ENCODE measurements at places on chromosomes 4 and X. TPM values are rescaled to one million over a fixed set of nuclear protein-coding genes. Genes with fewer than 3 reads are reported as not detected.

DNA sequence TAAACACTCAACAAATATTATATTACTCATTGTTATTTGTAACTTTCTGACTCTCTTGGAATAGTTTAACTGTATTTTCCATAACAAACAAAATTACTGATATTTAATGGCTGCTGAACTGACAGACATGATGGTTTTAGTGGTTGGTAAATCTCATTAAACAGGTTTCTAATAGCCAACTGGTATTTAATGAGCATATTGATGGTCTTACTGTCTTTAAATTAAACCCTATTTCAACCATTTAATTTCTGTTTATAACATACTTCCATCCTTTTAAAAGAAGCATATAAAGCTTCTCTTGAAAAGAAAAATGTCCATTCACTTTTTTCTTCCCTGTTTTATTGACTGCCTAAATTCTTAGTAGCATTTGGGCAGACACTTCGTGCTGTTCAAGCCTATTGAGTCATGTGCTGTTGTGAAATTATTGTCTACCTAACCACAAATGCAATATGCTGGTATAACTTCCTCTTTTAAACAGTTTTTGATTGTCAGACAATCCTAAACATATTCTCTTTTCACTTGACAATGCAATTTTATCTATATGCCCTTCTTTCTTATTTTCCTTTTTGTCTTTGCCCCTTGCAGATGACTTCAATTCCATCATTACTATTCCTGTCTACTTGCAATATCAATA is 163.9 kb upstream of the SLC7A11 start:
- H3K27ac ChIP-seq = no peak overlapping the region
- no peak overlapping the region for H3K4me3 ChIP-seq
- H3K36me3 ChIP-seq = no peaks in the 10 kb centered on the region
- no peaks in the 10 kb centered on the region for H3K27me3 ChIP-seq

VCX3A gene
- not detected for total RNA-seq

TLR6 gene
- total RNA-seq = not detected

CXCL1 gene
- total RNA-seq = not detected

- peaks cover 10% of the 10 kb centered on the region for H3K36me3 ChIP-seq
- DNase-seq = no peak
- H3K4me3 ChIP-seq = no peak overlapping the region
- no peaks in the 10 kb centered on the region for H3K4me1 ChIP-seq
- peaks cover 3% of the 10 kb centered on the region for H3K27me3 ChIP-seq
- H3K27ac ChIP-seq = no peak overlapping the region
Measured at GRCh38 chr4:78720994-78721677, 55.0 kb upstream of the BMP2K start.

DNA sequence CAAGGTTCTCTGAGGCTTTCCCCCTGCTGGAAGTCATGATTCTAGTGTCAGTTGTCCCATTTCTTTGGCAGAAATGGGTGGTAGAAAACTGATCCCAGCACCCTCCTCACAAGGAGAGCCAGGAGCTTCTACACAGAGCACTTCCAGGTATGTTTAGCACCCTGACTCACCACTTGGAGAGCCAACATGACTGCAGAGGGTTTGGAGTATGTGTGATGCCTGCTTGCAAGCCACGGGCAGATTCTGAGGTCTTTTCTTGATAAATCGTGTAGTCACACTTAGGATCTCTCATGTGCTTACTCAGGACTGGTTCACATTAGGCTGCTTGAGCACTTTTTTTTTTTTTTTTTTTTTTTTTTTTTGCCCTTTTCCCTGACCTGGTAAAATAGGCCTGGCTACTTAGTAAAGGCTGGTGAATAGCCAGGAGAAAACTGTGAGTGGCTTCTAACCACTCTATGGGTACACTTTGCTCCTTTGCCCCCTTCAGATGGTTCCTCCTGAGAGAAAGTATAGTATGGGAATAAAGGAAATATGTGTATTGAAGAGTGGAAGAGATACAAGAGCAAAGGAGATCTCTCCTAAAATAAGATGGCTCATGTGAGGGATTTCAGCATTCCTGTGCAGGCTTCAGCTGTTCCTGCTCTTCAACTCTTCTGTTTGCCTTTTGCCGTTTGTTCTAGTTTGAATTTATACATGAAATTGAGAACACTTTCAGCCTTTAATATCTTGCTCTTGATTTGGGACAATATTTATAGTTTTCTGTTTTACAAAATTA is 103.6 kb downstream of the EMCN start:
- H3K36me3 ChIP-seq = no peaks in the 10 kb centered on the region
- no peak for DNase-seq
- H3K4me1 ChIP-seq = peaks cover 16% of the 10 kb centered on the region
- no peak overlapping the region for H3K4me3 ChIP-seq

DNA sequence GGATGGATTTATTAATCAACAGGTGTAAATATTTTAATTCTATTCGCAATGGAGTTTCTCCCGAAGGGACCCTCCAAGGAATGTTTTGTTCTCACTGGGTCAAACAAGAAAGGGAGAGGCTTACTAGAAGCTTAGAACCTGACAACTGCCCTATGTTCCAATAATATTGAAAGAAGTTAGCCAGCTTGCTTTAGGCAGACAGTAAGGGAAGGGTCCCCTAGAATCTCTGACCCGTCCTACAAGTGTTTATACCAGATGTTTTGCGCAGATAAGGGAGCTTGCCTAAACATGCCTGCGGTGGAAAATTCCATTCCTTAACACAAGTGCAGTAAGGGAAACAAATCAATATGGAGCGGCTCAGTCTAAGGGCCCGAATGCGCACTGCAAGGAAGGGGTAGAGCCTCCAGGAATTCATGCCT is 17.7 kb downstream of the IL21 start:
- no peaks in the 10 kb centered on the region for H3K4me1 ChIP-seq
- no peaks in the 10 kb centered on the region for H3K36me3 ChIP-seq
- DNase-seq = no peak
- no peak overlapping the region for H3K27ac ChIP-seq
- no peaks in the 10 kb centered on the region for H3K27me3 ChIP-seq

- no peak for DNase-seq
- no peaks in the 10 kb centered on the region for H3K4me1 ChIP-seq
- no peak overlapping the region for H3K4me3 ChIP-seq
- H3K36me3 ChIP-seq = no peaks in the 10 kb centered on the region
- no peaks in the 10 kb centered on the region for H3K27me3 ChIP-seq
Measured at GRCh38 chr4:176193126-176193525, 2.3 kb downstream of the SPATA4 start.

INTU gene
- 6.3 TPM for total RNA-seq

ARSH gene
- total RNA-seq = not detected

GRCh38 chr4:76233967-76234678 is 17.4 kb upstream of the FAM47E start:
- peaks cover 13% of the 10 kb centered on the region for H3K4me1 ChIP-seq
- peaks cover 14% of the 10 kb centered on the region for H3K36me3 ChIP-seq
- peak overlapping the region; percentile 91 for H3K4me3 ChIP-seq
- DNase-seq = peak; percentile 48

- H3K27ac ChIP-seq = no peak overlapping the region
- H3K36me3 ChIP-seq = peaks cover 10% of the 10 kb centered on the region
- DNase-seq = peak; percentile 31
- H3K4me1 ChIP-seq = peaks cover 20% of the 10 kb centered on the region
- no peak overlapping the region for H3K4me3 ChIP-seq
- H3K27me3 ChIP-seq = peaks cover 8% of the 10 kb centered on the region
Measured at GRCh38 chr4:182212211-182212761, 30.9 kb upstream of the TENM3 start.

DNA sequence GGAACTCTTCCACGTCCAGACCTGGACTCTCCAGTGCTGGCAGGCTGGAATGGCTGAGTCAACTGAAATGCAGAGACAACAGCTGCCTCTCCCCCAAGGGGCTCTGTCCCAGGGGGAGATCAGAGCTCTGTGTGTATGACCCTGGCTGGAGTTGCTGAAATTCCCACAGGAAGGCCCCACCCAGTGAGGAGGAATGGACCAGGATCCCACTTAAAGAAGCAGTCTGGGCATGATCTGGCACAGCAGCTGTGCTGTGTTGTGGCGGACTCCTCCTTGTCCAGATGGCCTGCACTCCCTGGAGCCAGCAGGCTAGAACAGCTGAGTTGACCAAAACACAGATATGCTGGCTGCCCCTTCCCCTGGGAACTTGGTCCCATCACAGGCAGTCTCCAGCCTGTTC is 25.4 kb downstream of the C4orf17 start:
- H3K4me3 ChIP-seq = peak overlapping the region; percentile 56
- H3K27ac ChIP-seq = peak overlapping the region; percentile 97
- H3K36me3 ChIP-seq = peaks cover 27% of the 10 kb centered on the region
- H3K4me1 ChIP-seq = peaks cover 25% of the 10 kb centered on the region
- H3K27me3 ChIP-seq = peaks cover 11% of the 10 kb centered on the region

NOA1 gene
- total RNA-seq = 10.3 TPM

GRCh38 chrX:53071604-53072417 is 10.4 kb upstream of the TSPYL2 start:
- peaks cover 5% of the 10 kb centered on the region for H3K27me3 ChIP-seq
- H3K36me3 ChIP-seq = no peaks in the 10 kb centered on the region
- peak overlapping the region; percentile 92 for H3K27ac ChIP-seq
- peaks cover 10% of the 10 kb centered on the region for H3K4me1 ChIP-seq
- H3K4me3 ChIP-seq = peak overlapping the region; percentile 83
- DNase-seq = peak; percentile 35

GRCh38 chr4:86557526-86557925 is 36.6 kb upstream of the PTPN13 start:
- no peak overlapping the region for H3K4me3 ChIP-seq
- H3K27ac ChIP-seq = no peak overlapping the region
- H3K4me1 ChIP-seq = no peaks in the 10 kb centered on the region
- DNase-seq = no peak

- no peaks in the 10 kb centered on the region for H3K36me3 ChIP-seq
- no peaks in the 10 kb centered on the region for H3K4me1 ChIP-seq
- no peaks in the 10 kb centered on the region for H3K27me3 ChIP-seq
- no peak overlapping the region for H3K27ac ChIP-seq
- H3K4me3 ChIP-seq = no peak overlapping the region
Measured at GRCh38 chrX:40755291-40756249, 20.2 kb upstream of the MED14 start.

GRCh38 chrX:9805956-9806355 is 19.7 kb downstream of the SHROOM2 start:
- peaks cover under 1% of the 10 kb centered on the region for H3K27me3 ChIP-seq
- no peaks in the 10 kb centered on the region for H3K4me1 ChIP-seq
- no peak overlapping the region for H3K27ac ChIP-seq
- no peak for DNase-seq

- H3K36me3 ChIP-seq = peaks cover 4% of the 10 kb centered on the region
- H3K4me1 ChIP-seq = peaks cover 3% of the 10 kb centered on the region
- no peak for DNase-seq
- H3K4me3 ChIP-seq = no peak overlapping the region
- H3K27me3 ChIP-seq = no peaks in the 10 kb centered on the region
- no peak overlapping the region for H3K27ac ChIP-seq
Measured at GRCh38 chr4:92234393-92235176, 69.2 kb upstream of the GRID2 start.

DNA sequence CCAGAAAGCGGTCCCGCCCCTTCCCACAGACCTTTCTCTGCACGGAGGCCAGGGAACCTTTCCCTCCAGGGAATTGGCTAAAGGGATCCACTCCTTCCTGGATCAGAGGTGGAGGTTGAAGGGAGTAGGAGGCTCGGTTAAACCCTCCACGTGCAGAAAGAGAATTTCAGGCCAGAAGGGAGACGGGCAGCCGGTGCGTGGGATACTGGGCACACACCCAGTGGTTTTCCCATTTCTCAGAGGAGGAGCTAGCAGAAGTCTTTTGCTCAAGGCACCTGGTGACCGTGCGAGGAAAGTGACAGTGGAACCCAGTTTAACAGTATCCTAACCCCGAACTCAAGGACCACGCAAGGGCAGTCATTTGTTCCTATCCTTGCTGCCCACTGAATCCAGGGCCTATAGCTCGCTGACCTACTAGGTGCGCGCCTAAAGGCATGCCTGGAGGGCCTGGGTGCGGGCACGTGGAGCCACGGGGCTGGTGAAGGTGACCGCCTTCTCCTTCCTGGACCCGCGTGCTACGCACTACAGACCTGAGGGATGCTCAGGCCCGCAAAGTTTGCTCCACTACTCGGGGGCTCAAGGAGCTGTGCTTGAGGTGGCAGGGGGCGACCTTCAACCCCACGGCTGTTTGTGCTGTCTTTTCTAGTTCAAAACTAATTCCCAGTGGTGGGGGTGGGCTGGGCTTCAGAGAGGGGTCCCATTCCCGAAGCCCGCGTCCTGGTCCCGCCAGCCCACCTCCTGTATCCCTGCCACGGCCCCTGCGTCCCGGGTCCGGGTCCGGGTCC is 587 bp upstream of the AFF2 start:
- no peak overlapping the region for H3K27ac ChIP-seq
- no peaks in the 10 kb centered on the region for H3K36me3 ChIP-seq
- H3K4me3 ChIP-seq = peak overlapping the region; percentile 14
- peaks cover 2% of the 10 kb centered on the region for H3K27me3 ChIP-seq
- peaks cover 1% of the 10 kb centered on the region for H3K4me1 ChIP-seq
- DNase-seq = no peak

GRCh38 chr4:108184453-108185049 is 15.8 kb upstream of the LEF1 start:
- H3K27ac ChIP-seq = no peak overlapping the region
- H3K4me3 ChIP-seq = no peak overlapping the region
- H3K4me1 ChIP-seq = no peaks in the 10 kb centered on the region
- H3K36me3 ChIP-seq = peaks cover 3% of the 10 kb centered on the region
- DNase-seq = no peak
- peaks cover 2% of the 10 kb centered on the region for H3K27me3 ChIP-seq

P2RY8 gene
- total RNA-seq = 2.3 TPM

DNA sequence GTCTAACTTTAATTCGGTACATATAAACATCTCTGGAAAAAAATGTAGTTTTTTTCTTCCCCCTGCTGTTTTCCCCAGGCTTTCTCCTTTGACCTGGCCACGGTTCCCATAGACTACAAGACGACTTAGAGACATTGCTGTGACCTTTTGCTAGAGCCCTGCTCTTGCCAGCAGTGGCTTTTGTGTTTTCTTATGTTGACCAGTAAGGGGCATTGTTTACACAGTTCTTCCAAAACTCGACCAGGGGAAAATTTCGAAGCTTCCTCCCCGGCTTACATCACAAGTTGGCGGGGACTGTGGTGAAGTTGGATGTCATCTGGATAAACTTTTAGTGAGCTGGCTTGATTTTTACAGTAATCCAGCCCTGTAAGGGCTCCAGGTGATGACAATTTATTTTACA is 9.3 kb downstream of the CCDC160 start:
- no peak overlapping the region for H3K27ac ChIP-seq
- no peaks in the 10 kb centered on the region for H3K36me3 ChIP-seq
- no peaks in the 10 kb centered on the region for H3K4me1 ChIP-seq
- H3K27me3 ChIP-seq = peaks cover 2% of the 10 kb centered on the region

HPGD gene
- 0.64 TPM for total RNA-seq

NPFFR2 gene
- not detected for total RNA-seq

DNA sequence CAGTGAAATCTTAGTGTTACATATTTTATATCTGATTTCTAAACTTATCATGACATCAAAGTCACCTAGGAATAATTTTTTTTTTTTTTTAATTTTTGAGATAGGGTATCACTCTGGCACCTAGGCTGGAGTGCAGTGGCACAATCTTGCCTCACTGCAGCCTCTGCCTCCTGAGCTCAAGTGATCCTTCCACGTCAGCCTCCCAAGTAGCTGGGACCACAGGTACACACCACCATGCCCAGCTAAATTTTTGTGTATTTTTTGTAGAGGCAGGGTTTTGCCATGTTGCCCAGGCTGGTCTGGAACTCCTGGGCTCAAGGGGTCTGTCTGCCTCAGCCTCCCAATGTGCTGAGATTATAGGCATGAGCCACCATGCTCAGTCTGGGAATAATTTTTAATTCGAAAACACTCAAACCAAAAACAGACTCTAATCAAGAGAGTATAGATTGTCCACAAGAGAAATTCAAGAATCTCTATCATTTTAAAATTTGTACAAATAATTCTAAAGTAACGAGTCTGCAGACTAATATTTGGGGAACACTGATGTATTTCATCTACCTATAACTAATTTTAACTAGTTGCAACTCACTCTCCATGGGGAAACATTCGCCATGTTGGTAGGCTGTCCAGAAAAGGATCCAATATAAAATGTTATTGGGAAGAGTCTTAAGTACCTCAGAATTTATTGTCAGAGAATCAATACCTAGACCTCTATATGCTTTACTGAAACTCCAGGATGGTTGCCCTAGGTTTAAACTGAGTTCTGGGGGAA is 3.4 kb downstream of the SLC7A11 start:
- no peaks in the 10 kb centered on the region for H3K27me3 ChIP-seq

All from glutamatergic neuron (in vitro differentiated cells).